ENCODE measurements at places on chromosomes 4 and X.

DNA sequence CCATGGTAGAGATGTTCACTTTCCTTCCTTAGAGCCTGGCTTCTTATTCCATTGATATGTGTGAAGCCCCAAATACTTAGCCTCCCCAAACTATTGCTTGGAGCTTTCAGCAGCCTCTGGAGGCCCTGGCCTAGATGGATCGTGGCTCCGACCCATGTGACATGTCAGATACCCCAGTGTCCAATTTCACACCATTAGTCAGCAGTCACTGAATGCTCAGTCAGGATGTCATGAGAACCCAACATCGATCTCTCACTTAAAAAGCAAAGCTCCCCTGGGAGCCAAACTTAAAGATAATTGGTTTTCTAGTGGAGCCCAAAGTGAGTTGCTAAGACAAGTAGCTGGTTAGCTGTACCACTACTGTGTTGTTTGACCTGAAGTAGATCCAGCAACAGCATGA lies 41.6 kb upstream of the IGSF1 start:
- no peak for DNase-seq

DNA sequence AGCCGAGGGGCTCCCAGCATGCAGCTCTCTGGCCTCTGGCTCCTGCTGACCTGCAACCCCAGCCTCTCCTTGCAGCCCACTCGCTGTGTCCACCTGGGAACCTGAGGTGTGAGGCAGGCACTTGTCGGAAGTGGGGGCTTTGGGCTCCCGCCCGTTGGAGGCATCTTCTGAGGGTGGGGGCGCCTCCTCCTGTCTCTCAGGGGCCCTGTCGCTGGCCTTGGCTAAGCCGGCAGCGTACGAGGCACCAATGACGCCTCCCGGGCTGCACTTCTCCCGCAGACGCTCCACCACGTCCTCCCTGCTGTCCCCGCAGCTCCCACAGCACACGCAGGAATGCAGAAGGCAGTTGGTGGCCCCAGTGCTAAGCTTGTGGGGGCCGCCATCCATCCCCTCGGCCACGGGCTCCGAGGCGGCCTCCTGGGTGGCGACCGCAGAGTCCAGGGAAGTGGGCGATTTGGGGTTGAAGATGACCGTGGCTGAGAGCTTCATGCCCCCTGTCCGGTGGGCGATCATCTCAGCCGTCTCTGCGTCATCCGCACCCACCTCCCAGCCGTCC lies 42.5 kb upstream of the MXD4 start:
- no peak for DNase-seq

DNA sequence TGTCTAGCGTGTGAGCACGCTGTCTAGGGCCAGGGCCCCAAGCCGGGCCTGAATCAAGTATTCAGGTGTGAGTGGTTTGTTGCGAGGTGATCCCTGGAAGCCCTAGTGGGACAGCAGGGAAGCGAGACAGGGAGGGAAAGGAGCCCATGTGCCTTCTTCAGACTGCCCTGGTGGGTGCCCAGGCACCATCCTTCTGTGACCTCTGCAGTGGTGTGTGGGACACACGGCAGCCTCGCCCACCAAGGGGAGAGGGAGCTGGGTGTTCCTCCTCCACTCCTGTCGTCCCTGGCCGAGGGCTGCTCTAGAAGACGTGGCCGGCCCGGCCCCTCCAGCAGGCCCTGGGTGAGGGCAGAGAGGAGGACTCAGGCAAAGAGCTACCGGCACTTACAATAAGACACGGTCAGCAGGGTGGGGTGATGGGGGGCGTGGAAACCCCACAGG lies 47.4 kb downstream of the HTRA3 start:
- DNase-seq = no peak

GRCh38 chr4:166972071-166972470 lies 262.2 kb downstream of the SPOCK3 start:
- DNase-seq = no peak

GRCh38 chrX:85084770-85085393 lies 81.2 kb downstream of the APOOL start:
- DNase-seq = no peak

DNA sequence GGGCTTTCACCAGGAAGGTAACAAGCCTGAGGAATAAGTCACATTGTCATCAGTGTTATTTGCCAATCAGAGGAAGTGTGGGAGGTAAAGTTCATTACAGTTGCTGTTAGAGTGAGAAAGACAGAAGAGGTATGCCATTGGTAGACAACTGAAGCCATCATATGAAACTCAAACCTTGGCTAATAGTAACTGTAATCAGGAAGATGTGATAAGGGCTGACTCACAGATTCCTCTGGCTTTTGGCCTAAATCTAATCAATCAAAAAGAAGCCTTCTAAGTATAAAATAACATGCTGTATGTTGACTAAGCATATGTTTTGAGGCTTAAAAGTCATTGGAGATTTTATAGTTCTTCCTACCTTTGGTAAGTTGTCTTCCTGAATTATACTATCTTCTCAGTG lies 242.8 kb downstream of the PCDH7 start:
- DNase-seq = no peak
